ENCODE measurements at places on chromosomes 16 and 17. TPM values are rescaled to one million over a fixed set of nuclear protein-coding genes. Genes with fewer than 3 reads are reported as not detected.

The CLEC18C gene
- polyA plus RNA-seq, result not detected

The MMP2 gene
- not detected for polyA plus RNA-seq

The HSD3B7 gene
- polyA plus RNA-seq, result not detected

The IGFALS gene
- not detected for polyA plus RNA-seq

The KRTAP4-3 gene
- polyA plus RNA-seq, result not detected

The CCL4 gene
- 970 TPM for polyA plus RNA-seq

The RAB11FIP4 gene
- polyA plus RNA-seq, result 41.8 TPM

The FMNL1 gene
- polyA plus RNA-seq, result 66.7 TPM

The HOXB7 gene
- polyA plus RNA-seq, result 0.39 TPM

The RHBDL1 gene
- not detected for polyA plus RNA-seq
